Neuronal stem cell (in vitro differentiated cells): ENCODE measurements at places on chromosomes 2 and 18.

DNA sequence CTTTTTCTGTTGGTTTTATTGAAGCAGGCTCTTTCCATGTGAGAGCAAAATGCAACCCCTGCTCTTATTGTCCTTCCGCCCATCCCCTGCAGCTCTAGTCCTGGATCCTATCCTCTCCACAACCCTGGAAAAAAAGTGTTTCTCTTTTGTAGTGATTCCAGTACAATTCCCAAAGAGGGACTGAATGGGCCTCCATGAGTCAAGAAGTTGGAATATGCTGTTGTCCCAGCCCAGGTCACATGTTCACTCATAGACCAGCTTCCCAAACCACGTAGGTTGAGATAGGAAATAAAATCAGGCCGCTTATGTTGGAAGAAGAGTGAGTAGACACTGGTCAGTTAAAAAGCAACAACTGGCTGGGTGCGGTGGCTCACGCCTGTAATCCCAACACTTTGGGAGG, 39.4 kb downstream of the CPO start:
- no peak for DNase-seq

- no peak for DNase-seq
These were observed 483 bp downstream of the TRAPPC8 start for GRCh38 chr18:31942291-31942998.

DNA sequence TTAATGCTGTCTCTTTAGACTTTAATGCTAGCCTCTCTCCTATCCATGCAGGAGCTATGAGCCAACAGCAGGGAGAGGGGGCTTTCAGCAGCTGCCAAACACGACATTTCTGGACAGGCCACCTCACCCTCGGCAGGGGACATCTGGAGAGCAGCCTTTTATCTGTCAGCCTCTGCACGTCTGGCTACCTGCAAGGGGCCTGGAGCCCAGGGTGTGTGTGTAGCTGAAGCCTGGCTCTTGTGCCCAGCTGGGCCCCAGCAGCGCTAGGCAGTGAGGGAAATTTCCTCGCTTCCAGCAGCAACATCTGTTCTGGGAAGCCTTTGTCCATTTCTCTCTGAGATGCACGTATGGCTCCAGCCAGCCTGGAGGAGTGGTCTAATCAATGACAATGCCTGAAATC, 728.7 kb upstream of the ID2 start:
- DNase-seq, result no peak

DNA sequence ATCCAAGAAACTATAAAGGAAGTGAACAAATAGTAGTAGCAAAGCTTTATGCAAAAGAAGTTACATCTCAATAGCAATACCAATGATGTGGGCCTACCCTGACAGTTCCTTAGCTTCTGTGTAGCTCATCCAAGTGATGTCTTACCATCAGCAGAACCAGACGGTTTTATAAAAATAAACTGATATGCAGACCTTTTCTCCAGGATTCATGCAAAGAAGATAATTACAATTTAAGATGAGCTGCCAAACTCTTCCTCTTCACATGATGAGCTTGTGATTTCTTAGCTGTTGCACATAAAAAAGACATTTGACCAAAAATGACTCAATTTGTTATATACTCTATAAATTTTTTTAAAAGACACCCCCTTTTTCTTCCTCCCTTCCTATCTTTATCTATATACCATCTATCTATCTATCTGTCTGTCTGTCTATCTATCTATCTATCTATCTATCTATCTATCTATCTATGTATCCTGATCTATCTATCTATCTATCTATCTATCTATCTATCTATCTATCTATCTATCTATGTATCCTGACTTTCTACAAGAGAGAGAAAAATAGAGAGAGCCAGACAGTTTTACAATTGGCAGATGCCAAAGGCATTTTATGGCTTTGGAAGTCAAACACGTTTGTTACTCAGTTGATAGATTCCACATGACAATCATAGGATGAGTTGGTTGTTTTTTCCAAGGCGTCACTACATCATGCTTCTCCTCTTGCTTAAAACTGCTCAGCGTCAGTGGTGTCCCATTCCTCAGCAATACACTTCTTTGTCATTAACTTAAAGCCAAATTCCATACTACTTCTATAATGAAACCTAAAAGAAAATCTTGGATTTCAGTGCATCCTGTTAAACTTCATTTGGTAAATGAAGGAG, 65.9 kb upstream of the ACTR3 start:
- no peak for DNase-seq

- DNase-seq, result no peak
These were observed 608.0 kb upstream of the PIK3C3 start for GRCh38 chr18:41347057-41347456.

- DNase-seq, result no peak
These were observed 92.8 kb upstream of the HS6ST1 start for GRCh38 chr2:128411431-128411830.
